Inflammatory macrophage treated with lipopolysaccharide for 4 hours (primary cell): ENCODE measurements at places on chromosomes 7 and 10.

DNA sequence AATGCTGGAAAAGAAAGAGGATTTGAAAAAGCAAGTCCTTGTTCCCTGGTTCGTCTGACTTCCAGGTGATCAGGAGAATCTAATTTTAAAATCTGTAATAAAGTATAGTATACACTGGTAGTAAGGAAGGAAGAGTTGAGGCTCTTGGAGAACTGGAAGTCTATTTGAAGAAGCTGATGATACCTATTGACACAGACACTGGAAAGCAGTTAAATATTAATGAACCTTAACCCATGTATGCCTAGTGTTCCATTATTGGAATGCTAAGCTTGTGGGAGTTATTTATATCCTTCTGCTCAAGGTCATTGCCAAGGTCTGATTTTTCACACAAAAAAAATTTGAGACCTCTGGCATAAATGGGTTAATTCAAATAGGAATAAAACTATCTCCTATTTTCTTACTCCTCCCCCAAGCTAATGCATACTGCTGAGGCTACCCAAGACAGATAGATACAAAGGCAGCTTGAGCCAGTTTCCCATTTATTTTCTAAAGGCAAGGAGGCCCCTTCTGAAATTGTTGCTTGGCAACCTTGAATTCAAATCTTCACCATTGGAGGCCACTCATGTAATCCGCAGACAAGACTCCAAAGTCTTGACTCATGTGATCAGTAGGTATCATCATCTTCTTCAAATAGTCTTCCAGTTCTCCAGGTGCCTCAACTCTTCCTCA, 110.2 kb downstream of the FZD1 start:
- no peak for DNase-seq

- no peak for DNase-seq
Measured at GRCh38 chr7:121002757-121003200, 14.3 kb downstream of the CPED1 start.

- DNase-seq = no peak
Measured at GRCh38 chr10:1589257-1589656, 148.1 kb downstream of the ADARB2 start.

DNA sequence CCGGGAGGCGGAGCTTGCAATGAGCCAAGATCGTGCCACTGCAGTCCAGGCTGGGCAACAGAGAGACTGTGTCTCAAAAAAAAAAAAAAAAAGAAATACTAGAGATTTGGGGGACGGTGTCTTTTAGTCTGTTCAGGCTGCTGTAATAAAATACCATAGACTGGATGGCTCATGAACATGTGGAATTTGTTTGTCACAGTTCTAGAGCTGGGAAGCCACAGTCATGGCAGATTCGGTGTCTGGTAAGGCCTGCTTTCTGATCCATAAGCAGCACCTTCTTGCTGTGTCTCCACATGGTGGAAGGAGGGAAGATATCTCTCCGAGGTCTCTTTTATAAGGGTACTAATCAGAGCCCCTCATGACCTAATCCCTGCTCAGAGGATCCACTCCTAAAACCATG, 102.7 kb upstream of the MKLN1 start:
- DNase-seq = no peak

GRCh38 chr7:5591278-5591874, 167.7 kb upstream of the TNRC18 start:
- peak; percentile 62 for DNase-seq

GRCh38 chr10:75538144-75538543, 106.7 kb downstream of the LRMDA start:
- DNase-seq = no peak

GRCh38 chr10:34585422-34586112, 229.5 kb downstream of the PARD3 start:
- DNase-seq = no peak

GRCh38 chr10:5551531-5552375, 27.0 kb downstream of the CALML3 start:
- DNase-seq = peak; percentile 41

DNA sequence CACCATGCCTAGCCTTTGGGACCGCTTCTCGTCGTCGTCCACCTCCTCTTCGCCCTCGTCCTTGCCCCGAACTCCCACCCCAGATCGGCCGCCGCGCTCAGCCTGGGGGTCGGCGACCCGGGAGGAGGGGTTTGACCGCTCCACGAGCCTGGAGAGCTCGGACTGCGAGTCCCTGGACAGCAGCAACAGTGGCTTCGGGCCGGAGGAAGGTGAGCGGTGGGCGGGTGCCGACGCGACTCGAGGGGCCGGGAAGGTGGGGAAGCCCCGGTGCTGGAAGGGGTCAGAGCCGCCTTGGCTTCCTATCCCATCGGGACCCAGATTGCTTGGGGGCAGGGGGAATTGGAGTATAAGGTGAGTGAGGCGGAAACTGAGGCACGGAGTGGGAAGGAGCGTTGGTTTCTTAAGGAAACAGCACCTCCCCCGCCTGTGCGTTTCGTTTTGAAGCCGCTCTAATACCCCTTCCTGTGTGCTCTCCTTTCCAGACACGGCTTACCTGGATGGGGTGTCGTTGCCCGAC, 547 bp downstream of the DDIT4 start:
- no peak for DNase-seq

- DNase-seq = peak; percentile 86
Measured at GRCh38 chr10:119786117-119786769, 60.4 kb downstream of the INPP5F start.

GRCh38 chr7:115230882-115231571, 309.1 kb downstream of the MDFIC start:
- peak; percentile 56 for DNase-seq

DNA sequence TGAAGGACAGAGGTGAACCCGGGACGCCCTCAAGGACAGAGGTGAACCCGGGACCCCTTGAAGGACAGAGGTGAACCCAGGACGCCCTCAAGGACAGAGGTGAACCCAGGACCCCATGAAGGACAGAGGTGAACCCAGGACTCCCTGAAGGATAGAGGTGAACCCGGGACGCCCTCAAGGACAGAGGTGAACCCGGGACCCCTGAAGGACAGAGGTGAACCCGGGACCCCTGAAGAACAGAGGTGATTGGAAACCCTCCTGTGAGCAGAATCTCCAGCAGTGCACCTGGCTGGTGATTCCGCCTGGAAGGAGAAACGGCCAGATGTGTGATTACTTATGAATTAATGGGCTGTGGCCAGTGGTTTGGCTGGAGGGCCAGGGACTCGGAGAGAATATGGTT, 272.3 kb downstream of the PTPRN2 start:
- DNase-seq = no peak

DNA sequence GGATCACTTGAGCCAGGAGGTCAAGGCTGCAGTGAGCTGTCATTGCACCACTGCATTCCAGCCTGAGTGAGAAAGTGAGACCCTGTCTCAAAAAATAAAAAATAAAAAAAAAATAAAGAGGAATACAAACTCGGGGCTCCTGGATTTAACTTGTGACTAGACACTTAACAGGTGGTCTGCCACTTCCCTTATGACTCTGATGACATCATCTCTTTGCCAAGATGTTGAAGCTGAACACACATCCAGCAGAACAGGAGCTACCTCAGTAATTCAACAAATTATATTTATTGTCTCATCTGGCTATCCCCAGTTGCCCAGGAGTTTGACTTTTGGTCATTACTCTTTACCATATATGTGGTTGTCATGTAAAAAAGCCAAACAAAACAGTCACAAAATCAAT, 35.3 kb downstream of the NEUROD6 start:
- DNase-seq = no peak

DNA sequence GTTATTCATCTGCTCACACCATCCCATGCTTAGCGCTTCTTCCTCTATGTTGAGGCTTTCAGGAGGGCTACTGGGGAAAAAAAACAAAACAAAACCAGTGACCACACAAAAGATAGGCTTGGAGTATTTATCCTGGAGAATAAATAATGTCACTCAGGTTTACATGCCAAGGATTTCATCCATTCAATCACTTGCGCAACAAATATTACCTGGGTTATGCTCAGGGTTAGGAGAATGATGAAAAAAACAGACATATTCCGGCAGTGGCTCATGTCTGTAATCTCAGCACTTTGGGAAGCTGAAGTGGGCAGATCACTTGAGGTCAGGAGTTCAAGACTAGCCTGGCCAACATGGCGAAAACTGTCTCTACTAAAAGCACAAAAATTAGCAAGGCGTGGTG, 3.3 kb upstream of the ELOVL3 start:
- no peak for DNase-seq

GRCh38 chr10:48770561-48771089, 86.0 kb downstream of the WDFY4 start:
- peak; percentile 71 for DNase-seq

- DNase-seq = no peak
Measured at GRCh38 chr10:90959826-90960225, 38.9 kb upstream of the ANKRD1 start.

GRCh38 chr7:85156661-85157208, 30.1 kb downstream of the SEMA3D start:
- no peak for DNase-seq

- DNase-seq = no peak
Measured at GRCh38 chr7:149642589-149642988, 130.8 kb downstream of the ZNF467 start.

GRCh38 chr7:151378496-151379192, 31.2 kb downstream of the WDR86 start:
- DNase-seq = no peak

GRCh38 chr10:124388823-124389612, 29.7 kb downstream of the OAT start:
- DNase-seq = peak; percentile 90

GRCh38 chr7:115135769-115136410, 214.0 kb downstream of the MDFIC start:
- no peak for DNase-seq

DNA sequence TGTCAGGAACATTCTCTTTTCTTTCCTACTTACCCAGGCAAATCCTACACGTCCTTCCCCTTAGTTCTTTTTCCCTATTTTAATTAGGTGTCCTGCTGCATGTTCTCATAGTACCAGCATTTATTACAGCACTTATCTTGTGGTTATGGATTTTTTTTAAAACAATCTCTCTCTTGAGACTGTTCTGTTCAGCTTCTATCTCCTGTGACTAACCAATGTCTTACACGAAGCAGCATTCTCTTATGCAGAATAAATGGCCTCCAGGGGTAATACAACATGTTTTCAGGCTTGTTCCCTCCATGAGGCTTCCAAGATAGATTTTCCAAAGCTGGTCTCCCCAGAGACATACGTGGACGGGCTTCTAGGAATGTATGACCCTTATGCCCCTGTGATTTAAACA, 1096.1 kb upstream of the CELF2 start:
- DNase-seq = no peak

GRCh38 chr10:3881622-3882021, 96.6 kb upstream of the KLF6 start:
- DNase-seq = no peak

GRCh38 chr7:89584896-89585295, 569.4 kb upstream of the STEAP1 start:
- no peak for DNase-seq

GRCh38 chr10:75619635-75620034, 188.2 kb downstream of the LRMDA start:
- DNase-seq = peak; percentile 53

- no peak for DNase-seq
Measured at GRCh38 chr10:77798940-77799339, 127.6 kb downstream of the DLG5 start.

- DNase-seq = peak; percentile 87
Measured at GRCh38 chr7:135512135-135512887, 2.4 kb upstream of the CNOT4 start.

DNA sequence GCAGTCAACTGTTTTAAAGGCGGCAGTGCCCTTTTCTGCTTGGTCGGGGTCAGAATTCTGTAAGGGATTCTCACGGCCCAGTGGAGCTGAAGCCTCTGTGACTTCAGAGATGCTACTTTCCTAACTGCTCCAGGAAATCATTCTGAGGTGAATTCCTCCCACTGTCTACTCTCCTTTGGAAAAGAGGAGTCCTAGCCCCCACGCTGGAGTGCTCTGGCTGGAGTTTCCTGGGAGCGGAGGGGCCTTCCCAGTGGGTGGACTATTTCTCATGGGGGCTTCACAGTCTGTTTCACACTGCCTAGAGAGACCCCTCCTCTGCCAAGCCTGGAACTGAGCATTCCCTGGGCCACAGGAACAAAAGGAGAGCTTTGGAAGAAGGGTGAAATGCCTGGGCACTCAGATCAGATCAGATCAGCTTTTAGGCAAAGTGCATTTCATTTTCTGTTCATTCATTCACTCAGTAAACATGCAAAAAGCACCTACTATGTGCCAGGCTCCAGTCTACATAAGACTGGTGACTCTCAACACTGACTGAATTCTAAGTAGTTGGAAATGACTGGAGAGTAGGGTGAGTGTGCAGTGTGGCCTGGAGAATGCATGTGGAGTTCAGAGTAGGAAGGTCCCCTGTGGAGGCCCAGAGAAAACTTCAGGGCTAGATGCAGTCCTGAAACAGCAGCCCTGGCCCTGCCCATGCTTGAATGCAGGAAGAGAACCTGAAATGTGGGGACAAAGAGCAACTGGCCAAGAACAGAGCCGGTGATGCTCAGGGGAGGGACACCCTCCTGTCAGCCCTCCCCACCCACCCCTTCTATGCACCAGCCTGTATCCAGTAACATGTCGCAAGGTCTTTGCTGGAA, 12.2 kb downstream of the ZNF488 start:
- no peak for DNase-seq

DNA sequence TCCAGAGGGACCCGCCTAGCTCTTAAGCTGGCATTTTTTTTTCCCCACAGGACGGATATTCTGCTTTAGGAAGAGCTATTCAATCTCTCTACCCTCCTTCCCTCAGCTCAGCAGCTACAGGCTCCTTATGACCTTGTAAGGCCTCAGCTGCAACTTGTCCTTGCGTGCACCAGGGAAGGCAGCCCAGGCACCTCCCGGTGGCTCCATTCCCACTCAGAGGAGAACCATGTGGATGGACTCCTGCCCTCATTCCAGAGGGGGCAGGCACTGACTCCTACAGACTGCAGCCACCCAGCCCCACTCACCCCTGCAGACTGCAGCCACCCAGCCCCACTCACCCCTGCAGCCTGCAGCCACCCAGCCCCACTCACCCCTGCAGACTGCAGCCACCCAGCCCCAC, 73.7 kb downstream of the ITIH5 start:
- no peak for DNase-seq

- no peak for DNase-seq
Measured at GRCh38 chr10:129272866-129273650, 194.0 kb upstream of the MGMT start.

GRCh38 chr10:11205030-11205772, 187.5 kb downstream of the CELF2 start:
- DNase-seq = peak; percentile 58

- peak; percentile 89 for DNase-seq
Measured at GRCh38 chr7:37663693-37664092, 19.9 kb upstream of the GPR141 start.

DNA sequence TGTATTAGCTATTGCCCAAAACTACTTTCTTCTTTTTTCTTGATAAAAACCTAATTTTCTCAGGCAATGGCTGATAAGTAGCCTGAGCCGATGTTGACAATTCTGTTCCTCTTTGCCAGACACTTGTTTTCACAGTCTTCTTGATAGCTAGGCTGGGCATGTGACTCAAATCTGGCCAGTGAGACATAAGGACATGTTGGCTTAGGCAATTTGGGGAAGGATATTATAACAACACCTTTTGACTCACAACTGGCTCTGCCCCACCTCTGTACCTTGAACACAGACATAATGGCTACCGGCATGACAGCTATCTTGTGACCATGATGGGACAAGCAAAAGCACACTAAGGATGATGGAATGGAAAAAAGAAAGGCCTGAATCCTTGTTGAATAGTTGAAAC, 72.9 kb upstream of the GPR22 start:
- DNase-seq = peak; percentile 10
